ENCODE measurements at places on chromosomes 12 and 14.

- DNase-seq, result no peak
These were observed 8.0 kb downstream of the SYNDIG1L start for GRCh38 chr14:74418031-74418430.

GRCh38 chr12:104355630-104356029, 52.1 kb downstream of the EID3 start:
- DNase-seq, result no peak

DNA sequence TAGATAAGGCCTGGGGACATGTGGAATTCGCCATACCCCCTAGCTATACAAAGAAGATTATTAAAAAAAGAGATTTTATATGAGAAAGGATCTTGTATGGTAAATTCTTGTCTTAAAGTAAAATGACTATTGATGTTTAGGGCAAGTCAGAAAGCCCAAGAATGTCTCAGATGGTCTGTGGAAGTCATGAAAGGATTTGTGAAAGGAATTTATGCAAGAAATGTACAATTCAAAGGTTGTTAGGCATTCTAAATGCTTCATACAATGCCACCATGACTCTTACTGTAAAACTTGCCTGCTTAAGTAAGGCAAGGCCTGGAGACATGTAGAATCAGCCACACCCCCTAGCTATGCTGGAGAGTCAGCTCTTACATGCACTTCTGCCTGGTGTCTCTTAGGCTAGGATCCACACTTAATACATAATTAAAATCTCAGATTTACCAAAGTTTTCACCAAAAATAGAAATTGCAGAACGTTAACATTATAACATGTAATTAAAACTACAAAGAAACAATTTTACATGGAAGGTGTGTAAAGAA, 8.9 kb upstream of the ETNK1 start:
- DNase-seq, result no peak

- no peak for DNase-seq
These were observed 44.5 kb upstream of the P2RX7 start for GRCh38 chr12:121088195-121088585.
